ENCODE measurements at places on chromosomes 2 and 18.

DNA sequence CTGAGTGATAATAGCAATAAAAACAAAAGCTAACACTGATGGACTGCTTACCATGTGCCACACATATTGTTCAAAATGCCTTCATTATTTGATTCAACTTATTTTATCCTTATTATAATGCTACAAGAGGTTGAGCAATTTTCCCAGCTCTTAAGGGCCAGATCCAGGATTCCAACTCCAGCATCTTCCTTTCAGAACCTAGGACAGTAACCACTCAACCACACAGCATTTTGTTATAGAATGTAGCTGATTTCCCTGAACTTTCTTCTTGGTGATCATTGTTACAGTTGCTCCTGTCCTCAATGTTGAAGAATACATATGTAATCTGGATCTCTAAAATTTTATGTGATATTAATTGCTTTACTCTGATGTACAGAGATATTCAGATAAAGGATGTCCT is 341.7 kb downstream of the PIK3C3 start:
- no peak for DNase-seq

DNA sequence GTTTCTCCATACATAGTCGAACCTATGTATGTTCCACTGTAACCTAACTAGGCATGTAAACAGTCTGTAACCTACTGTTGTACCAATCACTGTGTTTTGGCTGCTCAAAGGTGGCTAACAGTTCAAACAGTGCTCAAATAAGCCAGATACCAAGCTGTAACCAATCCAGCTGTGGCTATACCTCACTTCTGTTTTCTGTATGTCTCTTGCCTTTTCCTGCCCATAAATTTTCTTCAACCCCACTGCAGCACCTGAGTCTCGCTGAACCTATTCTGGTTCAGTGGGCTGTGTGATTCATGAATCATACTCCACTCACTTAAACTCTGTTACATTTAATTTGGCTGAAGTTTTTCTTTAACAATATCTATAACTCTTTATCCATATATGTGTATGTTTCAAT is 340.7 kb downstream of the LPIN1 start:
- no peak for DNase-seq

GRCh38 chr18:61765097-61765496 is 127.7 kb downstream of the RNF152 start:
- no peak for DNase-seq

GRCh38 chr18:27185025-27185763 is at the start of gene CHST9:
CHST9 (minus strand) TSS chr18:27185308; CDS start chr18:27142809, 42,499 bp downstream.
- DNase-seq, result no peak

- DNase-seq, result no peak
Observed at GRCh38 chr2:133287709-133288108, 280.6 kb downstream of the NCKAP5 start.

- DNase-seq, result no peak
Observed at GRCh38 chr2:219918944-219919343, 291.5 kb downstream of the SLC4A3 start.

- DNase-seq, result no peak
Observed at GRCh38 chr2:119015845-119016244, 73.9 kb downstream of the MARCO start.

DNA sequence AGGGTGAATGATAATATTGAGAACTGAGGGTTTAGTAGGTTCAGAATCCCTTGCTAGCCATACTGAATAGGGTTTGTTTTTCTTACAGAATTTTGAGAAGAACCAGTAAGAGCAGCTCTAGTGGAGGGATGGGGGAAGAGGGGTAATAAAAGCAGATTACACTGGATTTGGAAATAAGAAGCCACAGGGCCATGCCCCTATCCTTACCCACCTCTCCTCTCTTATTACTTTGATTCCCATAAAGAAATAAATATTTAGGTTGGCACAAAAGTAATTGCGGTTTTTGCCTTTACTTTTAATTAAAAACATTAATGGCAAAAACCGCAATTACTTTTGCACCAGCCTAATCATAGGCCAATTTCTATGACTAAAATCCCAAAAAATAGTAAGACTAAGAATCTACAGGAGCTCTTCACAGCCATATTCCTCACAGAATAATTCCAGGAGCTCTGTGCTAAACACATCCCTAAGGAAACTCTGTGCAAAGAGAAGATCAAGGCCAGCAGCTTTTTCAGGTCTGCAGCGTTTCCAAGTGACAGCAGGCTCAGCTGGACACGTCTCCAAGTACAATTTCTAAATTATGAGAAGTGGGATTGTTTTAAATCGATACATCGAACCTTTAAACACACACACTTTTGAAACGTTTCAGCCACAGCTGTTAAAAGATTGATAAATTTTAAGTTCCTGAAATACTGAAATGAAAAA is 58.4 kb upstream of the RTN4 start:
- DNase-seq, result no peak

- DNase-seq, result no peak
Observed at GRCh38 chr2:85356186-85356585, 1.6 kb downstream of the ELMOD3 start.

GRCh38 chr2:31166925-31167324 is 28.7 kb upstream of the GALNT14 start:
- no peak for DNase-seq

GRCh38 chr2:147451902-147452515 is 392.8 kb upstream of the ACVR2A start:
- DNase-seq, result no peak

DNA sequence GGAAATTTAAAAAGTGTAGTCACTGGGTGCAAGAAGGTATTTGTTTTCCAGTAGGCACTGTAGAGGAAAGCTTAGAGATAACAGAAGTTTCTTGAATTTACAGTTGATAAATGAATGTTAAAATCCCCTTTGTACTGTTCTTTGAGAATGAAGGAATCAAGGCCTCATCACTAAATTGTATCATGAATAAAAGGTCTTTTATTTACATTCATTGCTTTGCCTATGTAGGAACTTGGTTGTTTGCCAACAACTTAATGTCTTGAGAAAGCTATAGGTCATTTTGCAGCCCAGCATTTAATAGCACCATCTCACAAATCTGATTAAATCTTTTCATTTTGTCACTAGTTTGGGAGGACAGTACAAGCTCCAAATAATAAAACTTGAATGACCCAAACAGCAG is 213.9 kb upstream of the ITGA4 start:
- no peak for DNase-seq

GRCh38 chr2:219205165-219205538 is 1.4 kb upstream of the ZFAND2B start:
- no peak for DNase-seq

GRCh38 chr2:105848367-105848766 is 103.7 kb downstream of the NCK2 start:
- DNase-seq, result no peak

- no peak for DNase-seq
Observed at GRCh38 chr18:11951390-11951851, 29.9 kb upstream of the IMPA2 start.
